ENCODE measurements at places on chromosomes 3 and 15.

DNA sequence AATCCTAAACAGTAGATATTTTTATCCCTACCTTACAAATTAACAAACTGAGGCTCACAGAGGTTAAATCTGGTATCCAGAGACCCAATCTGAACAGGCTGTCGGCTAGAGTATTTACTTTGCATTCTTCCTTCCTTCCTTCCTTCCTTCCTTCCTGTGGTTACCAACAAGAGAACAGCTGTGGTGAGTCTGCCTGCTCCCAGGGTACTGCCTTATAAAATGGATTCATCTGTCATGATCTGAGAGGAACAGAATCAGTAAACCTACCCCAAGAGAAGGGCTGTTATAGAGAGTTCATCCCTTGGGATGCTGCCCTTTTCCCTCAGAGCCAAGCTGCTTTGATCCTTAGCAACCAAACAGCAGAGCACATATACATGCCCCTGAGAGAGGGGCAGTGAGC is 3.6 kb downstream of the GADL1 start:
- DNase-seq, result no peak

- DNase-seq, result no peak
Measured at GRCh38 chr15:82995076-82995475, 9.1 kb downstream of the RAMAC start.

DNA sequence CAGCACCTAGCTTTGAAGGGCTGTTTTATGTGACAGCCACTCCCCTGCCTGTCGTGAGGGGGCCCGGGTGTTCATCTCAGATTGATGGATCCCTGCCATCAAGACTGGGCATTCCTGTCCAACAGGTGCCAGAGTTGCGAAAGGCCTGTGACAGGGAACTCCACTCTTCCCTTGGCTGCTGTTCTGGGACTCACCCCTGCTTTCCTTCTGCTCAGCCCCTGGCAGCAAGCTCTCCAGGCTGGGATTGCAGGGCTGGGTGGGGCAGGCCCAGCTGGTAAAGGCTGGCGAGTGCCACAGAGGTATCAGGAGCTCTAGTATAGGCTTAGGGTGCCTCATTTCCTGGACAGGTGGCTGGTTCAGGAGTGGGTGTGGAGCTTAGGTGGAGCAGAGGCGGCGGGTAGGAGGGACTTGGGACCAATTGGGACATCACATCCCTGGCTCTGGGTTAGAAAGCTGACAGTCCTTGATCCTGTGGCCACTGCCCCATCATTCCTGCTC is at the start of gene PLA2G4B:
Gene PLA2G4B, plus strand, starts transcription at position 448 of the 498 bp plus-strand sequence. CDS start 67 bp downstream, outside the sequence.
- peak; percentile 77 for DNase-seq

- no peak for DNase-seq
Measured at GRCh38 chr3:72957297-72957696, 39.3 kb upstream of the PPP4R2 start.

GRCh38 chr15:82566690-82567089 is 26.4 kb upstream of the RPS17 start:
- DNase-seq, result no peak

- DNase-seq, result peak; percentile 90
Measured at GRCh38 chr3:30258426-30259392, 347.7 kb upstream of the TGFBR2 start.

DNA sequence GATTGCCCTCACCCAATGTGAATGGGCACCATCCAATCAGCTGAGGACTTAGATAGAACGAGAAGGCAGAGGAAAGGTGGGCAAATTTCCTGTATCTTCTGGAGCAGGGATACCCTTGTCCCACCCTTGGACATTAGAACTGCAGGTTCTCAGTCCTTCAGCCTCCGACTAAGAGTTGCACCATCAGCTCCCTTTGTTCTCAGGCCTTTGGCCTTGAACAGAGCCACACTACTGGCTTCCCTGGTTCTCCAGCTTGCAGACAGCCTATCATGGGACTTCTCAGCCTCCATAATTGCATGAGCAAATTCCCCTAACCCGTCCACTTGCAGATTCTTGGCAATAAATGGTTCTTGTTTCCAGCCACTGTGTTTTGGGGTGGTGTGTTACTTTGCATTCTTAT is 102.4 kb downstream of the LSM3 start:
- DNase-seq, result no peak

GRCh38 chr15:86691091-86691663 is 611.5 kb downstream of the AGBL1 start:
- DNase-seq, result peak; percentile 1

GRCh38 chr15:81178365-81178764 is 18.3 kb upstream of the IL16 start:
- no peak for DNase-seq

DNA sequence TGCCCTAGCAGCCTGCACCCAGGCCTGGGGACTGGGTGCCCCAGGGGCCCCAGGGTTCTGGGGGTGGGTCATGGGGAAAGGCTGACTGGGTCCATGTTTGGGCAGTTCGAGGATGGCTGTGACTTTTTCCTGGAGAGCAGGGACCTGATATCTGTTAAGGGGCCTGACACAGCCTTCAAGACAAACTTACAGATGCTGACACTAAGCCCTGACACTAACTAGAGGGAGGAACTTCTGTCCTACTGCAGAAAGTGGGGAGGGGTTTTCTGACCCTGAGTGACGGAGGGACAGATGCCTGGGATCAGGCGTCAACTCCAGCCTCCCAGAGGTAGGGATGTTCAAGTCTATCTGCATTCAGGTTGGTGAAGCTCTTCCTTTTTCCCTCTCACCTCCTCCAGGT is 45.0 kb upstream of the SLC6A11 start:
- DNase-seq, result no peak

GRCh38 chr3:169232863-169233262 is 430.6 kb downstream of the MECOM start:
- peak; percentile 27 for DNase-seq

DNA sequence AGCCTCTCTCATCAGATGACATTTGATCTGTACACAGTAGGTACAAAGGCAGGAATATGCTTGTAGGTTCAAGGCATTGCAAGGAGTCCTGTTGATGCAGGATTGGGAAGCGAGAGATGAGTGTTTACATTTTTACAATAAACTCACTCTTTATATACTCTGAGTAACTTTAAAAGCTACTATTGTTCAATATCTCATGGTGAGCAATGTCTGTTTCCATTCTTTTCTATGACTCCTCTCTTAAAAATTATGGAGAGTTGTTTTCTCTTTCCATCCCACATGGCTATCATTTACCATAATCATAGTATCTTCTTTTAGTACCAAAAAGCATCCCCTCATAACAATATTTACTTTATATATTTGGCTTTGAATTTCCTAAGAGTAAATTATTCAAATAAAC is 314.0 kb upstream of the CDIN1 start:
- DNase-seq, result no peak

GRCh38 chr3:52694528-52695189 is 8.8 kb downstream of the GNL3 start:
- no peak for DNase-seq

GRCh38 chr3:61300006-61300380 is 48.7 kb upstream of the FHIT start:
- DNase-seq, result no peak

GRCh38 chr15:90286678-90287077 is 21.2 kb downstream of the NGRN start:
- DNase-seq, result peak; percentile 54

DNA sequence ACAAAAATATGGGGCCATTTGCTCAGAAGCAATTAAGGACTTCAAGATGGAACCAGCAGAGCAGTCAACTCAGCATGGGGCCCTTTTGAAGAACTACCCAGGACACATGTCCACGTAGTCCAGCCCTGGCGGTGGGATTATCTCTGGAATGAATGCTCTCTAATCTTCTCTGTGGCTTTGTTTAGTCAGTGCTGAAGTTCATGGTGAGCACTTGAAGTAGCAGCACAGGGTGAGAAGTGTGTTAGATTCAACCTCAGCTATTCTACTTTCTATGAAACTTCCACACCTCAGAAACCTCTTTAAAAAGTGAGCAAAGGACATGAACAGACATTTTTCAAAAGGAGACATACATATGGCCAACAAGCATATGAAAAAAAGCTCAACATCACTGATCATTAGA is 74.4 kb downstream of the THRB start:
- DNase-seq, result no peak

DNA sequence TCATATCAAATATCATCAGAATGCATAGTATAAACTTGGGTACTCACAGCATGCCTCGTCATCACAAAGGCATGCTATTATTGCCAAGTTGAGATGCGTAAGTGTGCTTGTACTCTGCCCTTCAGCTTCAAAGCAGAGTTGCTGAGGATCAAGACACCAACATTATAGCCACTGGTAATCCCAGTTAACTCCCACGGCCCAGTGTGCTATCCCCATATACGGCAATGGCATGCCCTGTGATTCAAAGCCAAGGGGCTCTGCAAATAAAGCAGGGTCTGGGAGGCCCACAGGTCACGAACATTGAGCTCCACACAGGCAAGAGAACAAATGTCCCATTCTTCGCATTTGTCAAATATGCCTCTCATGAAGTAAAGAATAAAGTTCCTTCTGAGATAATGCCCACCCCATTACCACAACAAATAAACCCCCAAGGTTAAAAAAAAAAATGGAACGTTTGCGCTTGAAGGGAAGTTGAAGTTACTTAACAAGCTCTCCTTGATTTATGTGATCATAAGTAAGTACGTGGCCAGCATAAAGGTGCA is 298.1 kb upstream of the NECTIN3 start:
- DNase-seq, result no peak

GRCh38 chr3:60514866-60515265 is 736.4 kb downstream of the FHIT start:
- no peak for DNase-seq

DNA sequence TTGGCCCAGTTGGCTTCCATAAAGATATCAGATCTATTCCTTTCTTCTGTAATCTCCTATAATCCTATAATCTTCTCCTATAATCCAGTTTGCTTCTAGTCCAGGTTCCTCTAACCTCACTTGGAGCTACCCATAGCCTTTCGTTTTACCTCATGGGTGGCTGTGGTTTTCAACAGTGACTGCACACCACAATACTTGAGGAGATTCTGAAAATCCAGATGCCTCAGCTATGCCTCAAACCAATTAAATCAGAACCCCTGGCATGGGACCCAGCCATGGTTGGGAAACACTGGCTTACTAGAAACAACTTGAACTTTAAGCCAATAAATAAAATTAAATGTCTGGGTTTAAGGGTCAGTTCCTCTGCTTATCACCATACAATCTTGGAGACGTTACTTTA is 86.1 kb upstream of the NTRK3 start:
- no peak for DNase-seq

GRCh38 chr3:139523718-139524117 is 15.8 kb downstream of the RBP1 start:
- DNase-seq, result no peak

- DNase-seq, result no peak
Measured at GRCh38 chr3:140570602-140571001, 107.3 kb upstream of the TRIM42 start.

GRCh38 chr3:172839679-172840078 is 89.2 kb downstream of the ECT2 start:
- no peak for DNase-seq

DNA sequence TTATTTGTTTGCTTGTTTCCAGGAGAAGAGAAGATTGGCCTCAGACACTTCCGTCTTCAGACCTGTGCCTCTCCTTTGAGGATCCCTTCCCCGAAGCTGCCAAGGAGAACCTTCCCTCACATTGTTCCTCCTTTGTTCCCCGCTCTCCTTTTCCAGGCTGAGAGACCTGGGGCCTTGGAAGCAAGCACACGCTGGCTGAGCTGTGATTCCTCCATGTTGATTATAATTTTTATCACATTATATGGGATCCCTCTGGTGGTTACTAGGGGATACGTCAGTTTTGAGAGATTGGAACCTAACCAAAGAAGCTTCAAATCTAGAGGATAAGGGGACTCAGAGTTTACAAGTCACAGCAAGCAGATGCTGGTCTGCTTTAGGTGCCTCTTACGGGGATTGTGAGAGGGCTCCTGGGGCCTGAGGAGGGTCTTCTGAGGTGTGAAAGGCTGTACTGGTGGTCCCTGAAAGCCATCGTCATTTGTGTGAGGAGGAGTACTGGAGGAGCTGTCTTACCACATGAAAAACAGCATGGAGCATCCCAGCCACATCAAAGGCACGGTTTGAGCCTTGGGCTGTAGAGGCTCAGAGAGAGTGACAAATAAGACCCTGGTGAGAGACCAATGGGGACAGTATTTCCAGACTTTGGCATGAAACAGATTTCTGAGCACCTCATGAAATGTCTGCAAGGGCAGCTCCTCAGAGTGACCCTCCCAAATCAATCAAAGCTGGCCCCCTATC is 760.1 kb upstream of the CFAP20DC start:
- DNase-seq, result peak; percentile 48

DNA sequence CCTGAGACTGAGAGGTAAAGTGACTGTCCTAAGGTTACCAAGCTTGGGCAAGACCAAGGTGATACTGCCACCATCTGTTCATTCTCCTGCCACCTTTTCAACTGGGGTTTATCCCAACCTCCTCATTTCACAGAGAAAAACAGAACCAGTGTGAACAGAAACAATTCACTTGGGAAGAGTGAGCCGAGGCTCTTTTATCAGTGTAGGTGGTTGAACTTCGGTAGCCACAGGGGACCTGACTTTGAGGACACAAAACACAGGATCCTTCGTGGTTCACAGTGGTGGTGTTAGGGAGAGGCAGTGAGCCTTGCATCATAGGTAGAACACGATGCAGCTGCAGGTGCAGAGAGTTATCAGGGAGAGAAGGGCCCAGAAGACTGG is 72.8 kb upstream of the ICE2 start:
- DNase-seq, result peak; percentile 9

DNA sequence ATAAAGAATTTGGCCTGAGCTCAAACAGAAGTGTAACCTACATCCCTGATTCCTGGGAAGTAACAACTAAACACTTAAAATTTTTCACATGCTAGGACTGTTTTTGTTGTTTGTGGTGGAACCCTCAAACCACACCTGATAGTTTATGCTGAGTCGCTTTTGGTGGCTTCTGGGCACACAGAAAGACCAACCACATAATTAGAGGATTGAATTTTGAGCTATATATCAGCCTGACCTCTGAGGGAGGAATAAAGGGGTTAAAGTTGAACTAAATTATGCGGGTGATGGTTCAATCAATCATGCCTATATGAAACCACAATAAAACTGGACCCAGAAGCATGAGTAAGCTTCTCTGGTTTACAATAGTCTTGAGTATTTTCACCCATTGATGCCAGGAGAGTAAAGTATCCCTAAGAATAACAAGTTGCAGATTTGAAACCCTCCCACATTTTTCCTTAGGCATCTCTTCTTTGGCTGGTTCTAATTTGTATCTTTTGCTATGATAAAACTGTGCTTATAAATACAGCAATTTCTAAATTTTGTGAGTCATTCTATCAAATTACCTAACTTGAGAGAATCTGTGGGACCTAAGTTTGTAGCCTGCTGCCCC is 1304.5 kb upstream of the GBE1 start:
- DNase-seq, result no peak

- no peak for DNase-seq
Measured at GRCh38 chr3:195410546-195410945, 32.3 kb downstream of the ACAP2 start.

- no peak for DNase-seq
Measured at GRCh38 chr3:64728994-64729393, 41.2 kb upstream of the ADAMTS9 start.

DNA sequence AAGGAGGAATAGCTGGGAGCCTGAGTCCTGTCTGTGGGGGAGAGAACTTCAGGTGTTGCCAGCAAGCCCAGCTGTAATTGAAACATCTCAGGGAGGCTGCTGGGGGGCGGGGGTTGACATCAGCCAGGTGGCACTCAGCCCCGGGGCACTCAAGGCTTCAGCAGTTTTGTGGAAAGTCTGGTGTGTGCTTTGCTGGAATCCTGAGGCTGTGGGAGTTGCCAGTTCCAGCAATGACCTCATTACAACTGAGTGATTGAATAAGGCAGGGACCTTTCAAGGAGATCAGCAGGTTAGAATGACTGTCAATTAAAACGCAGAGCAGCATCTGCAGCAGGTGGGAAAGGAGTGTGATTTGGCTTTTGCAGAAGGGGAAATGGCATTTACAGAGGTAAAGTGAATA is 75.7 kb downstream of the FAM43A start:
- DNase-seq, result peak; percentile 24

Data from DMS53 (cell line).